Caco-2 (cell line): ENCODE measurements at places on chromosomes 7 and 10.

GRCh38 chr7:27960415-27960814 is 220.2 kb downstream of the JAZF1 start:
- no peak for DNase-seq

DNA sequence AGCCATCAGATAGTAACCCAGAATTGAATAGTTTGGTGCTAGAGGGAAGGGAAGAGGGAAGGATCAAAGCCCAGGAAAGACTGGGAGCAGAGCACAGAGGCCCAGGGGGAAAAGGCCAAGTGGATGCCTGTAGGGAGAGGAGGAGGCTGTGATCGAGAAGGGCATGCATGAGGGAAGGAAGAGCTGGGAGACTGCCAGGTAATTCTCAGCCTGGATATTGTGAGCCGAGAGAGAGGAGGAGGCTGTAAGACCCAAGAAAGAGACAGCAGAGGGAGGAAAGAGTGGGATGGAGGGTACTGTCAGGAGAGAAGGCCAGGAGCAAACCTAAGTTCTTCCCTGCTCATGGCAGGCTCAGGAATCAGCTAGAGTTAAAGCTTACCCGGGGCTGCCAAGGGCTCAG is 178.2 kb downstream of the CCDC3 start:
- no peak for DNase-seq

- no peak for DNase-seq
These were observed 218.8 kb downstream of the GPR158 start for GRCh38 chr10:25393621-25394020.

DNA sequence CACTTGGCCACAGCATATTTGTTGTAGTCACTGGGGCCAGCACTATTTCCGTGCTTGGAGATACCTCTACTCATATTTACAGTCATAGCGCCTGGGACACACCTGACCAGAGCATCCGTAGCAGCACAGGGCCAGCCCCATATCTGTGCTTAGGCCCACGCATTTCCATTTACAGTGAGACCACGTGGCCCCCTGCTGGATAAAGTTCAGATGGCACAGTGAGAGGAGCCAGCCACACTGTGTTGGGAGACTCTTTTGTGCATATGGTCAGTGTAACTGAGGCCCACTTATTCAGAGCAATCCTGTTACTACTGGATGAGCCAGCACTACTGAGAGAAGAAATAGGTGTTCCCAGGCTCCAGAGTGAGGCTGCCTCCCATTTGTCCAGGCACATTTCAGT is 455.3 kb downstream of the REEP3 start:
- DNase-seq, result peak; percentile 67

DNA sequence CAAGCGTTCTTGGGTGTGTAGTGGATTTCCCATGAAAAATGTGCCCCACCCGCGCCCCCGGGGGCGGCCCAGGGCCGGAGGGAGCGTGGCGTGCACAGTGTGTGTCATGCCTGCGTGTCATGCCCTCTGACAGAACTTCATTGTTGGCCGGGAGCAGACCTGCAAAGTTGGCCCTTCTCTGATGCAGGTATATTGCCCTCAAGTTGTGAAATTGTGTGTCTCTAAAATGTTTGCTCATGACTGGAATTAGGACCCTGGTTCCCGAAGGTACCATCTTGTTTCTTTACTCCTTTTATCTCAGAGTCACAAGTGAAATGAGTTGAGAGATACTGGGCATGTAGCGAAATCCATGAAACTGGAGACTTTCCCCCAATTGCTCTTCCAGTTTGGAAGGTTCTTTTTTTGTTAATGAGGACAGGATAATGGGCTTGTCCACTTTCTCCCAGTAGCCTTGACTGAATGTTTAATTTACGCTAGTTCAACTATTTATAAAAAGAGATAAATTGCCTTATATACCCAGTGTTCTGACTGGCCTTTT is 26.2 kb downstream of the ADK start:
- DNase-seq, result peak; percentile 72

GRCh38 chr7:41655426-41655825 is 47.5 kb downstream of the INHBA start:
- no peak for DNase-seq

DNA sequence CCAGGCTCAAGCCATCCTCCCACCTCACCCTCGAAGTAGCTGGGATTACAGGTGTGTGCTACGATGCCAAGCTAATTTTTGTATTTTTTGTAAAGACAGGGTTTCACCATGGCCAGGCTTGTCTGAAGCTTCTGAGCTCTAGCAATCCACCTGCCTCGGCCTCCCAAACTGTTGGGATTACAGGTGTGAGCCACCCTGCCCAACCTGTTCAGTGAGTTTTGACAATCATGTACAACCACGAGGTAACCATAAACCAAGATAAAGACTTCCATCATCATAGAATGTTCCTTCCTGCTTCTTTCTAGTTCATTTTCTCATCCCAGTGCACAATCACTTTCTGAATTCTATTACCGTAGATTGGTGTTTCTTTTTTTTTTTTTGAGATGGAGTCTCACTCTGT is 30.5 kb upstream of the MKRN1 start:
- peak; percentile 36 for DNase-seq

- DNase-seq, result no peak
These were observed 5.3 kb downstream of the ARPC1A start for GRCh38 chr7:99331002-99331401.

DNA sequence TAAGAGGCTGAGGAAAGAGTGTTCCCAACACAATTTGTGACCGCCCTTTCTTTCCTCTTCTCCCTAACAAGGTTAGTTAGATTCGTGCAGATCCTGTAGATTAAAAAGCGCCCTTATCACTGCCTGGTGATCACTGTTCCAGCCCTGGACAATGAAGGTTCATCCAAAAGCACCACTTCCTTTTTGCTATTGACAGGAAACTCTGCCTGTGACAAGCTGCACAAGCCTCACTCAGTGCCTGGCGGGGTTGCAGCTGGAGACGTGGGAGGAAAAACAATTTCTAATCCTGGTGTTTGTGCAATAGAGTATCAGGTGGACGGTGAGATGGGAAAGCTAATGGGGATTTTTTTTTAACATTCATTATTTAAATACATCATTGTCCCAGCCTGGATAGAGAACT is 105.9 kb upstream of the CAV2 start:
- no peak for DNase-seq

- peak; percentile 38 for DNase-seq
These were observed 97.4 kb upstream of the DIP2C start for GRCh38 chr10:786633-787474.

- no peak for DNase-seq
These were observed 8.3 kb downstream of the HECTD2 start for GRCh38 chr10:91418416-91418815.

DNA sequence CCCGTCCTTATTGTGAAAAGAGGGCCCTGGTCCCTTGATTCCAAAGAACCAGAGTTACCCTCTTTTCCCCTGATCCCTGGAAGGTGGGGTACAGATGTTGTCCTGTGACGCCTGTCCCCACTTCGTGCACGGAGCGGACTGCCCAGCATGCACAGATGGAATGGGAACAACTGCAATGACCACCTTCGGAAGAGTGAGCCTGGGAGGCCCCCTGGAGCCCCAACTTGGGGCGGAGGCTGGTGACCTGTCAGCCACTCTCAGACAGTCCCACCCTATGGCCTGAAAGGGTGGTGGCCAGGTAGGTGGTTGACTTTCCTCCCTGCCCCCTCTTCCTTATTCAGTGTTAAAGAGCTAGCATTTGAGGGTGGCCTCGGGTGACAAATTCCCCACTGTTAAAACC is 196.6 kb upstream of the GALNT17 start:
- DNase-seq, result no peak

- DNase-seq, result no peak
These were observed 114.2 kb upstream of the GPR22 start for GRCh38 chr7:107355616-107356015.

- DNase-seq, result no peak
These were observed 23.9 kb upstream of the MPP7 start for GRCh38 chr10:28326516-28327490.

- DNase-seq, result no peak
These were observed 8.3 kb downstream of the NEBL start for GRCh38 chr10:20888620-20889330.

DNA sequence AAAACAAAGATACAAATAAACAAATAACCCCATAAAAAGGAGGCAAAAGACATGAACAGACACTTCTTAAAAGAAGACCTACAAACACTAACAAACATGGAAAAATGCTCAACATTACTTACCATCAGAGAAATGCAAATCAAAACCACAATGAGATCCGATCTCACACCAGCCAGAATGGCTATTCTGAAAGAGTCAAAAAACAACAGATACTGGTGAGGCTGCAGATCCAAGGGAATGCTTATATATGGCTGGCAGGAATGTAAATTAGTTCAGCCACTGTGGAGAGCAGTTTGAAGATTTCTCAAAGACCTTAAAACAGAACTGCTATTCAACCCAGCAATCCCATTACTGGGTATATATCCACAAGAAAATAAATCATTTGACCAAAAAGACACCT is 80.4 kb upstream of the NRP1 start:
- no peak for DNase-seq

DNA sequence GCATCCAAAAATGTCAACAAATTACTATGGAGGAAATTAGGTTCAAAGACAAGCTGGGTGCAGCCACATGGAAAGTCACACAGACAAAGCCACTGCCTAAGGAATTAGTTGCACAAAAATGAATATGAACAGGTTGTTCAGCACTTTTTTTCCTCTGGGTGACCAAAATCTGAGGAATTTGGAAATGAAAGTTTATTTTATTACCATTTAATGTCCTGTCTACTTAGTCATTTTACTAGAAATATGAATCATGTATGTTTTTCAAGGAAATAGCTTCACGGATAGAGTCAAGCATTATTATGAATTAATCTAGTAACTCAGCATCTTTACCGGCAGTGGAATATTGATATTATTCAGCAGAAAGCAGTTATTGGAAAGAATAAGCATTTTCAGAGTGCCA is 106.3 kb downstream of the ANK3 start:
- no peak for DNase-seq
